ENCODE measurements at places on chromosomes 5 and 9. TPM values are rescaled to one million over a fixed set of nuclear protein-coding genes. Genes with fewer than 3 reads are reported as not detected.
A peak's percentile ranks its signal among the peaks of the same experiment; 100 is the strongest.

DNA sequence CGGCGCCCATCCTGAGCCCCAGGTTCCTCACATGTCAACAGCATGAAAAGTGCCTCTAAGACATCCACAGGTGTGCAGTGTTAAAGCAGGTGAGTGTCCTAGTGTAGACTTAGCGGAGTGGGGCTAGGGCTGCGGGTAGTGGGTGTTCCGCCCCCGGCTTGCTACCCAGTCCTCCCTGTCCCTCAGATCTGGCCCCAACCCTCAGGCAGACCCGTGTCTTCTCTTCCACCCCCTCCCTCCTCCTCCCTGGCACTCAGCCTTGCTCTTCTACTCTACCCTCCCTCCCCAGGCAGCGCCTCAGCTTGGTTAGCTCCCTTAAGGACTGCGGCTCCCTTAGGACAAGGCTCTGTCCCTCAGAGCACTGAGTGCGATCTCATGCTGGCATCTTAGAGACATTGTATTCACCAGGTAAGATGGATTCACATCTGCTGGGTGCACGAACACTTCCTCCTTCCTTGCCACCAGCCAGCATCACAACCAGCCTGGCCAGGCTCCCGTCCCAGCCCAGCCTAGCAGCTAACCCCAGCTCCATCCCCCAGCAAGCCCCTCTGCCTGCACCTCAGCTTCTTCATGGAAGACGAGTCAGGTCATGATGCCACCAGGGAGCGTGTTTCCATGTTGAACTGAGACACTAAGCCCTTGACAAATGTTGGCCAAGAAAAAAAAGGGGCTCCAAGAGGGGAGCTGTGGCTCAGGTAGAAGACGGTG is 46.8 kb downstream of the NSUN2 start:
- no peaks in the 10 kb centered on the region for H3K27me3 ChIP-seq
- no peak for DNase-seq
- peaks cover 25% of the 10 kb centered on the region for H3K4me1 ChIP-seq

- no peak overlapping the region for H3K27ac ChIP-seq
- no peak for DNase-seq
- H3K4me3 ChIP-seq, result no peak overlapping the region
- no peaks in the 10 kb centered on the region for H3K4me1 ChIP-seq
These were observed 27.7 kb downstream of the LHX6 start for GRCh38 chr9:122200960-122201595.

PCDHAC2 gene
- not detected for total RNA-seq

- H3K27me3 ChIP-seq, result no peaks in the 10 kb centered on the region
- no peak overlapping the region for H3K4me3 ChIP-seq
- H3K27ac ChIP-seq, result no peak overlapping the region
- H3K36me3 ChIP-seq, result no peaks in the 10 kb centered on the region
These were observed 171.7 kb downstream of the ATPSCKMT start for GRCh38 chr5:10077791-10078545.

DNA sequence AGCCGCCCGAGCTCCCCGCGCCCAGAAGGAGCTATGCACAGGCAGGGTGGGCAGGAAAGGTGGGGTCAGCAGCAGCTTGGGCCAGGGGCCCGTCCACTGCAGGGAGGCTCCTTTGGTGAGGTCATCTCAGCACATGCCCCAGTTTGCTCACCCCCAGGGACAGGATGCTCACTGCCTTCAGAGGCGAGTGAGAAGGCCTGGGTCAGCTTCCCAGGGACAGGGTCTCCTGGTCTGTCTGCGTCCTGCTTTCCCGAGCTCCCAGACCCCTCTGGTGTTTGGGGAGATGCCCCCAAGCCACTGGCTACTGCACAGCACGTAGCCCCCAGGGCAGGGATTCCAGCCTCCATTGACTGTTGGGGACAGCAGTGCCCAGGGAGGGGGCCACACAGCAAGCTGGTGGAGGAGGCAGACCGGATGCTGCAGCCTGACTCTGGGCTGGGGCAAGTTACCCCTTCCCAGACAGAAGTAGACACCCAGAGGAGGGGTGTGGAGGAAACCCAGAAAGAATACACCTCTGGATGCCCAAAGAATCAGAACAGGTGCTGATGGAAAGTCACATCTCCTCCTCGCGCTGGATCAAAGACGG is 581 bp upstream of the SARDH start:
- no peaks in the 10 kb centered on the region for H3K36me3 ChIP-seq
- H3K27me3 ChIP-seq, result no peaks in the 10 kb centered on the region
- H3K4me3 ChIP-seq, result peak overlapping the region; percentile 64
- H3K27ac ChIP-seq, result no peak overlapping the region

GRCh38 chr5:138370537-138370936 is 18.1 kb downstream of the KDM3B start:
- H3K27ac ChIP-seq, result no peak overlapping the region
- no peak for DNase-seq
- peaks cover 30% of the 10 kb centered on the region for H3K4me1 ChIP-seq

DNA sequence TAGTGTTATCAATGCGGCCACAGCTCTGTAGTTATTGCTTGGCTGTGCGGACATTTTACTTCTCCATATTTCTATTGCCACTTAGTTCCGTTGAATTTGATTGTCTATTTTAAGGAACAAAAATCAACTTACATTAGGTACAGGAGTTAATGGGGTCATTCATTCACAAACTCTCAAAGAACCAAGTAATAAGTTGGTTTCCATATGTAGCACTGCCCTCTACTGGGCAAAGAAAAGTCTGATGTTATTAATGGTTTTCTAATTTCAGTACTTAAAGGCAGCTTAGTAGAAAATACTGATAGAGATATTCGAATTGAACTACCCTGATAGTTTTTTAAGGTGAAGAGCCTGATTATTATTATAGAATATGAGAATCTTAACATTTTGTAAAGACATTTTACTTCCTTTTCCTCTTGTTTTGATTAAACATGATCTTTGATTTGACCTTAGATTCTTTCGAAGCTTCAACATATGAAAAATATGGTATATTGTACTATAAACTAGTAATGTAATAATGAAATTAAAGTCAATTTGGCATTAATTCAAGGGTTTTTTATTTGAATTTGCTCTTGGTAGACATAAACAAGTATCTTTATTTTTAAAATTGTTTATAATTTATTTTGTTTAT is 119.5 kb upstream of the CTNND2 start:
- H3K27ac ChIP-seq, result no peak overlapping the region
- H3K4me3 ChIP-seq, result no peak overlapping the region
- H3K36me3 ChIP-seq, result no peaks in the 10 kb centered on the region

DNA sequence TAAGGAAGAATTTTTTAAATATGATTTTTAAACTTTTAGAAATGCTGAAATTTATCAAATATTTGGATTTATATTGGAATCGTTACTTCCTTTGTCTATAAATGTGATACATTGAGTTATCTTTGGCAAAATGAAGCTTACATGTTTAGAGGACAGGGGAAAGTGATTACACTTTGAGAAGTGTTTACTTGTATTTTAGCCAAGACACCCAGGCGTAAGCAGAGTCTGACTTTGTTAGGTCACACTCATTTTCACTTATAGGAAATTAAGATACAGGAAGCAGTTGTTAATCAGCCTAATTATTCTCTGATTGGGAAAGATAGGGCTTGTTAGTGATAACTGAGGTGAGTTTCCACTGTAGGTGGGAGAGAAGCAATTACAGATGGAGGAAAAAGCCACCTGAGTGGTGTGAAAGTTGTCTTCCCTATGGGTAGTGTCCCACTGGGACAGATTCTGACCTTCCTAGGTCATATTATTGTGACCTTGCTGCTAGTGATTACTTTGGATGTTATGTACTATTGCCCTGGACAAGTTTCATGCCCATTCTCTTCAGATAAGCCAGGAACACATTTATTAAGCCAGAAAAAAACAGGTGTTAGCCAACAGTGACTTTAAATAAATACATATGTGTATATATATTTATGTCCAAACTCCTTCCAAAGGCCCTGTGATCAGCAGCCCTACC is 88.7 kb downstream of the UHRF2 start:
- no peak for DNase-seq
- H3K4me1 ChIP-seq, result no peaks in the 10 kb centered on the region
- H3K27me3 ChIP-seq, result no peaks in the 10 kb centered on the region
- H3K36me3 ChIP-seq, result peaks cover 36% of the 10 kb centered on the region

GRCh38 chr5:34770486-34770885 is 68.5 kb upstream of the TTC23L start:
- peaks cover 11% of the 10 kb centered on the region for H3K4me1 ChIP-seq
- no peak overlapping the region for H3K4me3 ChIP-seq
- DNase-seq, result no peak
- no peaks in the 10 kb centered on the region for H3K27me3 ChIP-seq
- H3K27ac ChIP-seq, result no peak overlapping the region

IL7R gene
- total RNA-seq, result 20.5 TPM

- H3K4me3 ChIP-seq, result peak overlapping the region; percentile 77
- H3K27me3 ChIP-seq, result no peaks in the 10 kb centered on the region
- H3K27ac ChIP-seq, result peak overlapping the region; percentile 83
- H3K4me1 ChIP-seq, result peaks cover 53% of the 10 kb centered on the region
These were observed 92.7 kb downstream of the DAB2IP start for GRCh38 chr9:121744002-121744686.

DNA sequence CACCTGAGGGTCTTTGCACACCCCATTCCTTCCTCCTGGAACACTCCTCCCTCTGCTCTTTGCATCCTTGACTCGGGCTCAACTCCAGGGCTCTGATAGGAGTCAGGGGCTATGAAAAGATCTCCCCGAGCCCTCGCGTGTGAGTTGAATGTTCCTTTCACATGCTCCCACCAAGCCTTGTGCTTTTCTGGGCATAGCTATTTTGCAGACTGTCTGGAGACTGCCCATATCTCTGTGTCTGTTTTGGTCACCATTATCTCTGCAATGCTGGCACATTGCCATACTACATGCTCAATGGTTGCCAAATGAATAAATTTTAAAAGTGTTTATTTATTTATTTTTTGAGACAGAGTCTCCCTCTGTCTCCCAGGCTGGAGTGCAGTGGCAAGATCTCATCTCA is 56.9 kb upstream of the PLPP1 start:
- no peaks in the 10 kb centered on the region for H3K27me3 ChIP-seq
- no peak overlapping the region for H3K27ac ChIP-seq
- H3K36me3 ChIP-seq, result no peaks in the 10 kb centered on the region
- H3K4me1 ChIP-seq, result peaks cover under 1% of the 10 kb centered on the region
- DNase-seq, result no peak
- H3K4me3 ChIP-seq, result no peak overlapping the region

DNA sequence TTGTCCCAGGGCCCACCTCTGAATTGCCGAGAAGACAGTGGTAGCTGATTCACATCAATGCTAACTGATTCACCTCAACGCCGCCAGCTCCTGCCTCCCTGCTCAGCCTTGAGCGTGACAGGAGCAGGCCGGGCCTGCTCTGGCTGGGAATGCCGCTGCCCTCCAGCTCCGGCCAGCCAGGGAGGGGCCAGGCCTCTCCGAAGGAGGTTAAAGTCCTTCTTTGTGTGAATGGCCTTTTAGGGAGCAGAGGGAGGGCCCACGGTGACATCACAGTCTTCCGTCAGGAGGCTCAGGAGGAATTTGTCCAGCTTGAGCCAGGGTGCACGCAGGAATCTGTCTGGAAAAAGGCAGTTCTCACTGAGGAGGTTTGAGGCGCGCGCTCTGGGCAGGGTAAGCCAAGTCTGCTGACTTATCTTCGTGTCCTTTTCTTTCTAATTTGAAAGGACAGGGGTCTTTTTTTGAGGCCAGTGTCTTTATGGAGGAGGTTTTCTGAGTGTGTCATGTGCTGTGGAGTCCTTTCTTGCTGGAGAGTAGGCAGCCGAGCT is 82.7 kb downstream of the C9orf152 start:
- H3K36me3 ChIP-seq, result no peaks in the 10 kb centered on the region
- peak overlapping the region; percentile 69 for H3K4me3 ChIP-seq
- H3K27me3 ChIP-seq, result no peaks in the 10 kb centered on the region
- H3K4me1 ChIP-seq, result peaks cover 70% of the 10 kb centered on the region
- peak; percentile 71 for DNase-seq

- H3K4me1 ChIP-seq, result no peaks in the 10 kb centered on the region
- no peaks in the 10 kb centered on the region for H3K36me3 ChIP-seq
- no peak for DNase-seq
- H3K4me3 ChIP-seq, result no peak overlapping the region
- no peak overlapping the region for H3K27ac ChIP-seq
- no peaks in the 10 kb centered on the region for H3K27me3 ChIP-seq
These were observed 405.3 kb downstream of the TLE4 start for GRCh38 chr9:79977074-79977435.

CDKN2B gene
- total RNA-seq, result 2.6 TPM

GRCh38 chr5:1946776-1947175 is 64.1 kb upstream of the IRX4 start:
- DNase-seq, result no peak
- no peaks in the 10 kb centered on the region for H3K4me1 ChIP-seq
- no peak overlapping the region for H3K27ac ChIP-seq
- no peaks in the 10 kb centered on the region for H3K27me3 ChIP-seq
- no peak overlapping the region for H3K4me3 ChIP-seq

- no peak overlapping the region for H3K27ac ChIP-seq
- no peaks in the 10 kb centered on the region for H3K27me3 ChIP-seq
- H3K4me1 ChIP-seq, result peaks cover 6% of the 10 kb centered on the region
- no peak for DNase-seq
- no peak overlapping the region for H3K4me3 ChIP-seq
- no peaks in the 10 kb centered on the region for H3K36me3 ChIP-seq
These were observed 217.5 kb downstream of the CDK5RAP2 start for GRCh38 chr9:120362446-120362845.

DNA sequence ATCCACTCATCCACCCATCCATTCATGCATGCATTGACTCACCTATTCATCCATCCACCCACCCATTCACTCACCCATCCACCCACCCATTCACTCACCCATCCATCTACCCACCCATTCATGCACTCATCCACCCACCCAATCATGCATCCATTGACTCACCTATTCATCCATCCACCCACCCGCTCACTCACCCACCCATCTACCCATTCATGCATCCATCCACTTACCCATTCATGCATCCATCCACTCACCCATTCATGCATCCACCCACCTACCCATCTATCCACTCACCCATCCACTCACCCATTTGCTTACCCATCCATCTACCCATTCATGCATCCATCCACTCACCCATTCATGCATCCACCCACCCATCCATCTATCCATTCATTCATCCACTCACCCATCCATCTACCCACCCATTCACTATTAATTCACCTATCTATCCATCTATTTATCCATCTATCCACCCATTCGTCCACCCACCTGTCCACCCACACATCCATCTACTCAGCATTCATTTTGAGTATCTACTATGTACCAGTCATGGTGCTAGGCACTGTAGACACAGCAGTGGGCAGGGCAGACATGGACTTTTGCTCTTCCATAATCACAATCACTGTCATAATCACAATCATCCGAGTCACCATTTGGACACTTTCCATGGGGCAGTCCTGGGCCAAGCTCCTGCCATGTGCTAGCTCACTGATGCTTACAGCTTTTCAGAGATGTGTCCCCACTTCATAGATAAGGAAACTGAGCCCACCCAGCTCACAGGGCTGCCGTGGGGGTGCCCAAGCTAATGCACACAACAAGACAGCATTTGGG is 34.4 kb downstream of the HMCN2 start:
- DNase-seq, result no peak
- H3K27me3 ChIP-seq, result no peaks in the 10 kb centered on the region
- no peak overlapping the region for H3K4me3 ChIP-seq
- H3K36me3 ChIP-seq, result no peaks in the 10 kb centered on the region

DNA sequence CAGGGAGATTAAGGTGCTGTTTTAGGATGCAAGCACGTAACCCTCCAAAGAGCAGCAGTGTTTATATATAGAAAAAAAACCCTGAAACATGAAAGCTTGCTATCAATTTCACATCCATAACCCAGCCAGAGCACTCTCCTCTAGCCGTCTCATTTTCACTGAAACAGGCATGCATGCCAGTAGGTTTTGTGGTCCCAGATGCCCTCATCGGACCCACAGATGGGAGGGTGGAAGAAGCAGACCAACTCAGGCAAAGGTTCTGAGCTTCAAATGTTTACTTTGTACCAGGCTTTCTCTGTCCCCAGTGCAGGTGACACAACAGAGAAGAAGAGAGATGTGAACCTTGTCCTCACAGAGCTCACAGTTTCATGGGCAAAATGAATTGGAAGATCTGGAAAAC is 127.4 kb upstream of the ATP10B start:
- H3K27me3 ChIP-seq, result no peaks in the 10 kb centered on the region
- H3K4me1 ChIP-seq, result no peaks in the 10 kb centered on the region
- no peak for DNase-seq
- H3K36me3 ChIP-seq, result no peaks in the 10 kb centered on the region
- H3K4me3 ChIP-seq, result no peak overlapping the region

Measured in thoracic aorta (tissue), 2 donors.